ENCODE measurements at places on chromosomes 5 and 9. TPM values are rescaled to one million over a fixed set of nuclear protein-coding genes. Genes with fewer than 3 reads are reported as not detected.
A peak's percentile ranks its signal among the peaks of the same experiment; 100 is the strongest.

The GBGT1 gene
- 8.7 TPM for polyA plus RNA-seq

The FOXD4L3 gene
- polyA plus RNA-seq: 0.12 TPM

The ADCY2 gene
- polyA plus RNA-seq: 4.7 TPM

DNA sequence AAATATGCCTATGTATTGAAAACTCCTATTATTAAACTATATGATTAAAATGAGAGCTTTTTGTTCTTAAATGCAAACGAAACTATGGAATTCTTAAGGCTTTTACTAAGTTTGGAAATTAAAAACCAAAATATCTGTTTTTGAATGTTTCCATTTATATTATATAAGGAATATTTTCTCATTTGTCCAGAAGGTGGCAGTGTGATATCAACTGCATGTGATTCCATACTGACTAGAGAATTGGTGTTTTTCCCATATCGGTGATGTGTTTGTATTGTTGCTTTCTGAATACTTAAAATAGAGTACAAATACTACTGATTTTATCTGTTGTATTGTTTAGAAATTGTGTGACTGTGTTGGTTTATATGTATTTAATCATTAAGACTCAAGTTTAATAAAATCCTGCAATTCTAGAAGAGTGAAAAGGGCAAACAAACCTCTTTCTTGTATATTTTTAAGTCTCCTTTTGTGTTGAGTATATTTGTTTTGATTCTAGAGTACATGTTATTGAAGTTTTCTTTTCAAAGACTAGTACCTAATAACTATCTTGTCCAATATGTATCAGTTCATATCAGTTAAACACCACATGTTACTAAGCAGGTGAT is 320.8 kb downstream of the CCDC171 start:
- H3K4me3 ChIP-seq: no peak overlapping the region
- H3K27me3 ChIP-seq: no peaks in the 10 kb centered on the region
- no peaks in the 10 kb centered on the region for H3K36me3 ChIP-seq
- no peak overlapping the region for H3K27ac ChIP-seq

- H3K36me3 ChIP-seq: no peaks in the 10 kb centered on the region
- no peak overlapping the region for H3K27ac ChIP-seq
- no peak overlapping the region for H3K4me3 ChIP-seq
- no peak for DNase-seq
Measured at GRCh38 chr9:29773676-29774075, 2200.4 kb upstream of the C9orf72 start.

DNA sequence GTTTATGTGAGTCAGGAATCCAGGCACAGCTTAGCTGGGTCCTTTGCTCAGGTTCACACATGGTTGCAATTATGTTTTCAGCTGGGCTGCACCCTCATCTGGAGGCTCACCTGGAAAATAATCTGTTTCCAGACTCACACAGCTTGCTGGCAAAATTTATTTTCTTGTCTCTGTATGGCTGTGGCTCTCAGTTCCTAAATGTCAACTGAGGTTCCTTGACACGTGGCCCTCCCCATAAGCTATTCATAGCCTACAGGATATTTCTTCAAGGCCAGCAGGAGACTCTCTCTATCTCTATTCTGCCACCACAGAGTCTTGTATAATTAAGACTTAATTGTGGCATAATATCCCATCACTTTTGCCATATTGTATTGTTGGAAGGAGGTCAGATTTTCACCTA is 732.0 kb downstream of the CDH18 start:
- H3K27ac ChIP-seq: no peak overlapping the region
- no peaks in the 10 kb centered on the region for H3K4me1 ChIP-seq
- no peak overlapping the region for H3K4me3 ChIP-seq
- no peaks in the 10 kb centered on the region for H3K36me3 ChIP-seq
- H3K27me3 ChIP-seq: no peaks in the 10 kb centered on the region
- DNase-seq: no peak

- no peak overlapping the region for H3K4me3 ChIP-seq
- H3K27ac ChIP-seq: no peak overlapping the region
- no peaks in the 10 kb centered on the region for H3K27me3 ChIP-seq
- DNase-seq: no peak
- H3K4me1 ChIP-seq: peaks cover 3% of the 10 kb centered on the region
Measured at GRCh38 chr9:92657296-92658094, 12.4 kb downstream of the IPPK start.

- peak; percentile 46 for DNase-seq
- H3K27me3 ChIP-seq: peaks cover 69% of the 10 kb centered on the region
- H3K4me1 ChIP-seq: peaks cover 22% of the 10 kb centered on the region
- H3K36me3 ChIP-seq: no peaks in the 10 kb centered on the region
- peak overlapping the region; percentile 26 for H3K4me3 ChIP-seq
- H3K27ac ChIP-seq: no peak overlapping the region
Measured at GRCh38 chr5:115962565-115963402, 509 bp downstream of the LVRN start.

- DNase-seq: no peak
- H3K27ac ChIP-seq: no peak overlapping the region
- H3K4me3 ChIP-seq: no peak overlapping the region
Measured at GRCh38 chr5:173712609-173713175, 96.2 kb upstream of the BOD1 start.

DNA sequence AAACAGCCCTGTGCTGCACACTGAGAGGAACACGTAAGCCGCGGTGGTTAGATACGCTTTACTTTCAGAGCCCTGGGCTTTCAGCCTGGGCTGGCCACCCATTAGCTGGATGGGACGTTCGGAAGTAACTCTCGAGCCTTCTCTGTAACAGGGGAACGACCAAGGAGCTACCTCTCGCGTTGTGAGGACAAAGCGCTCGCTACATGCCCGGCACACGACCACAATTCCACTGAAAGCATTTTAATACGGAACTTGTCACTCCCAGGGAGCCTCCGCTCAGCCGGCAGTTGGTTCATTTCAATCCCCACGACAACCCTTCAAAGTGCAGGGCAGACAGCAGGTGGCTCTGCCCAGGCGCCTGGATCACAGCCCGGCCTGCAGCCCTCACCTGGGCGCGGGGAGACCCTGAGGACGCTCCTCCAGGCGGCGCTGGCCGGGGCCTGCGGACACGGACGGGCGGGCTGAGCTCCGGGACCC is 368 bp downstream of the SURF1 start:
- no peaks in the 10 kb centered on the region for H3K27me3 ChIP-seq
- H3K27ac ChIP-seq: no peak overlapping the region
- H3K4me1 ChIP-seq: peaks cover 44% of the 10 kb centered on the region
